ENCODE measurements at places on chromosomes 2 and 18.

DNA sequence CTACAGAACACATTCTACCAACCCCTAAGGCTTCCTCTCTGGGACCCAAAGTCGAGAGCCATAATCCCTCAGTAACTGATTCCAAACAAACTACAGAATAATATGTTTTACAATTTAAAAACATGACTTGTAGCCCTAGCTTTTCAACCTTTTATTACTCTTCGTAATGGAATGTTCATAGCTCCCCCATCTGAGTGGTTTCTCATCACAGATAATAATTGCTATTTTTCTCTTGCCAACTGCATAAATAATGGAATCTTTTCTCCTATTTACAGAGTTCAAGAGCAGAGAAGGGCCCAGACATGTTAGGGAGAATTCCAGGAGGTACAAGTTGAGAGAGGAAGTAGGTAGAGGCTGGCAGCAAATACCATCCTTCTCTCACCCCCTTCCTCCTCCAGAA, 59.9 kb upstream of the CERS6 start:
- DNase-seq, result no peak

- no peak for DNase-seq
These were observed 31.9 kb downstream of the KLHL23 start for GRCh38 chr2:169765523-169765922.

DNA sequence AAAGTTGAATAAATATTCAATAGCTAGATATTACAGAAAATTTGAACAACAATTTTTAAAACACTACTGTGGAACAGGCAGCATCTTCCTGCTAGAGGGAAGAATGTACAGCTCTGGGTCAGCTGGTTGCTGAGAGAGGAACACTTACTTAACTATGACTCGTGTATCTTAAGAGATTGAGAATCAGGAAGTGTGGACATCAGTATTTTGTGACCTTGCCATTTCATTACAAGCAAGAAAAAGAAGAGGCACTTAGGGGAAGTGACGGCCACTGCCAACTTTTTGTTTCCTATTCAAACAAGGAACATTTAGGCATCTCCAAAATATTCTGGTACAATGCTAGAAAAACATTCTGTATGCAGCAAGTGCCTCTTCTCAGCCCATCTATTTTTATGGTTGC, 45.9 kb downstream of the ITPRID2 start:
- peak; percentile 4 for DNase-seq

DNA sequence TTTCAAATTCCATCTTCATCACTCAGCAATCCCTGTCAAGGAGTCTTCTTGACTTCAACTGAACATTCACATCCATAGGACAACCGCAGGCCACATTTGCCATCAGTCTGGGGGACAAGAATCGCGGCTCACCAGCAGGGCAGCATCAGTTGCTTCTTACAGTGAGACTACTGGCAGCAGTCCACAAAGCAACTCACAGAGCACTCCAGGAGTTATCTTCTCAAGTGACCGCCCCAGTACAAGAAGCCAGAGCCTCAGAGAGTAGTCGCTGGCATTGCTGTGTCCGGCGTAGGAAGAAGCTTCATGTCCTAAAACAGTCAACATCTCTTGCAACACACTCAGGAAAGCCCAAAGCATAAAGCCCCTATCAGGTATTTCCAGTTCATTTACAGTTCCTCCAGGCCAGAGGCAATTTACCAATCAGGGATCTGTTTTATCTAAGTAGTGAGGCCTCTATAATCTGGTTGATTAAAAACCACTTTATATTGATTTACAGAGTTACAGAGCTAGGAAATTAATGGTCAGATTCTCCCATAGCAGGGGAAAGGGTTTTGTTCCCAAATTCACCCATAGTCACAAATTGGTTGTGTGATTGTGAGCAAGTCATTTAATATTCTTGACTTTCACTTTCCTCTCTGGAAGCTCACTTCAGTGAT, 177.3 kb downstream of the NBAS start:
- DNase-seq, result no peak

GRCh38 chr2:108607706-108608301, 73.5 kb downstream of the LIMS1 start:
- peak; percentile 24 for DNase-seq
